Endothelial cell (in vitro differentiated cells): ENCODE measurements at places on chromosomes 11 and 22.

DNA sequence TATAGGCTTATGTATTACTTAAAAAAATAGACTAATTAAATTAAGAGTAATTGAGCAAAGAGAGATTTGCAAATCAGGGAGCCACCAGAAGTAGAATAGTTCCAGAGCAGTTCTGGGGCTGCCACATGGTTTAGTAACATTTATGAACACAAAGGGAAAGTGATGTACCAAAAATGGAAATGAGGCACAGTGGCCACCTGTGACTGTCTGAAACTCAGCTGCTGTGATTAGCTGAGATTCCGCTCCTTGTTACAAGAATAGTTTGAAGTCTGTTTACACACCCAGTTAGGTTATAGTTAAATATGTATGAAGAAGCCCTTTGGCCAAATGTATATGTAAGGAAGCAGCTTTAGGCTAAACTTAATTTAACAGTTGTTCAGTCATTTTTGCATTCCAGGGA, 901.5 kb upstream of the CHORDC1 start:
- no peak for DNase-seq

DNA sequence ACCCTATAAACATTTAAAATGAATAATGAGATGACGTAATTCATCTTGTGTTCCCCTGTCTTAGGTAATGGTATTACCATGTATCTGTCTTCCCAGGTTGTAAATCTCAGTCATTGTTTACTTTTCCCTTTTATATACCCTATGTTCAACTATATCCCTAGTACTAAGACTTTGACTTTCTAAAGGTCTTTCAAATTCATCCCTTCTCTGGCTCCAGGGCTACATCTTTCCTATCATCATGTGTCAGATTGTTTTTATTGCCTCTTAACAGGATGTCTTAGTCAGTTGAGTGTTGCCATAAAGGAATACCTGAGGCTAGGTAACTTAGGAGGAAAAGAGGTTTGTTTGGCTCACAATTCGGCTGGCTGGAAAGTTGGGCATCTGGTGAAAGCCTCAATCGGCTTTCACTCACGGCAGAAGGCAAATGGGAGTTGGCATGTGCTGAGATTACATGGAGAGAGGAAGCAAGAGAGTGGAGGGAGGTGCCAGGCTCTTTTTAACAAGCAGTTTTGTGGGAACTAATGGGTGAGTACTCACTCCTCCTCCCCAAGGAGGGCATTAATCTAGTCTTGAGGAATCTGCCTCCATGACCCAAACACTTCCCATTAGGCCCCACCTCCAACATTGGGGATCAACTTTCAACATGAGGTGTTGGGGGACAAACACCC, 11.6 kb upstream of the DLAT start:
- no peak for DNase-seq

DNA sequence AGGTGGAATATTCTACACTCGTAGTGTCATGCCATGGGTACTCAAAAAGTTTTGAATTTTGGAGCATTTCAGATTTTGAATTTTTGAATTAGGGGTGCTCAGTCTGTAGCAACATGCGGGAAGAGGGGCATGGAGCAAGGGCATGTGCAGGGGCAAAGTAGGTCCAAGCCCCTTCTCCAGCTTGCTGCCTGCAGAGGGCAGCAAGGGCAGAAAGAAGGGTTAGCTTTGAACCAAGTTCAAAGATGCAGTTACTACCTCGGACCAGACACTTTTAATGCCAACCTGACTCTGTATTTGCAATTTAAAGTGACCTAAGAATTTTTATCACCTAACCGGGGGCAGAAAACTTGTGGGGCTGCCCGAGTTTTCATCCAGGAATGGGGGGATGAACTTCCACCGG, 68.2 kb downstream of the CD82 start:
- no peak for DNase-seq

DNA sequence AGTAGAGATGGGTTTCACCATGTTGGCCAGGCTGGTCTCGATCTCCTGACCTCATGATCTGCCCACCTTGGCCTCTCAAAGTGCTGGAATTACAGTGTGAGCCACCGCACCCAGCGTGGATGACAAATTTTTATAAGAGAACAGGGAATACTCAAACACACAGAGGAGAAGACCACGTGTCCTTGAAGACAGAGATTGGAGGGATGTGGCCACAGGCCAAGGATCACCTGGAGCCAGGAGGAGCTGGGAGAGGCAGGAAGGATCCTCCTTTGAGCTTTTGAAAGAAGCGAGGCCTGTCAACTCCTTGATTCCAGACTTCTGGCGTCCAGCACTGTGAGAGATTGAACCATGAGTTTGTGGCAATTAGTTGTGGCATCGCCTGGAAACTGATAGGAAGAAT, 1049.5 kb downstream of the TBC1D22A start:
- DNase-seq: no peak

- DNase-seq: no peak
Measured at GRCh38 chr11:11963842-11964773, 44.3 kb downstream of the DKK3 start.

GRCh38 chr11:73866095-73866579, 10.5 kb downstream of the COA4 start:
- DNase-seq: no peak

DNA sequence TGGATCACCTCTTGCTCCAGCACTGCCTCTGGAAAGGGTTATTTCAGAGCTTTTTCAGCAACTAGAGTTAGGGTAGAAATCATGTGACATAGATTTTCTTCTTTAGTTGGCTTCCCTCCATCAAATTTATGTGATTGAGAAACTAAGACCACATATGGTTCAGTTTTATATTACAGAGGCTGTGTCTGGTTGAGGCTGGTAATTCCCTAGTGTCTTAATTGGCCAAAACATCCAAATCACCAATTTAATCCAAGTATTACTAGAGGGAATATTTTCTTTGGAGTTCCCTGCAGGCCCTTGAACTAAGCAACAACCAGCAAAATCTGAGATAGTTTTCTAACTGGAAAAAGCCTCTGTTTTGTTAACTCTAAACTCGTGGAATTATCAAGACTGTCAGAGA, 136.3 kb downstream of the ARHGAP42 start:
- no peak for DNase-seq
